ENCODE measurements at places on chromosomes 3 and 15.

DNA sequence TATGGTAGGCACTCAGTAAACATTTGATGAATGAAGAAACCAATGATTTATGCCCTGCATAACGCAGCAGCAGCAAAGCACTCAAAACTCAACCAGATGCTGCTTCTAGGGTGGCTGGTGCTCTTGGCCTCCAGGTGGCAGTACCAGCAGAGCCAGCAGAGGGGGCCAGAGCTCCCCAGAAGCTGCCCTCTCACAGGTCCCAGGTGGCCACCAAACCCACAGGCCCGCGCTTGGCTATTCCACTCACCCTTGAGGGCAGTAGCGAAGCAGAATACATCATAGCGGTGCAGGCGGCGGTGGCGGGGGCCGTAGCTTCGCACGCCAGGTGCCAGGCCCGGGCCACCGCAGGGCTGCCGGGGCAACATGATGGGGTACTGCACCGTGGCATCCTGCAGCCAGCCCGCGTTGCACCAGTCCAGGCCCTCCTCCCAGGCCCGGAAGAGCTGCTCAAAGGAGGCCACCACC lies 16.6 kb downstream of the HAPLN3 start:
- DNase-seq, result peak; percentile 82

- no peak for DNase-seq
These were observed 16.0 kb downstream of the RMDN3 start for GRCh38 chr15:40739047-40739446.

- no peak for DNase-seq
These were observed 19.7 kb downstream of the STARD5 start for GRCh38 chr15:81304226-81304625.

DNA sequence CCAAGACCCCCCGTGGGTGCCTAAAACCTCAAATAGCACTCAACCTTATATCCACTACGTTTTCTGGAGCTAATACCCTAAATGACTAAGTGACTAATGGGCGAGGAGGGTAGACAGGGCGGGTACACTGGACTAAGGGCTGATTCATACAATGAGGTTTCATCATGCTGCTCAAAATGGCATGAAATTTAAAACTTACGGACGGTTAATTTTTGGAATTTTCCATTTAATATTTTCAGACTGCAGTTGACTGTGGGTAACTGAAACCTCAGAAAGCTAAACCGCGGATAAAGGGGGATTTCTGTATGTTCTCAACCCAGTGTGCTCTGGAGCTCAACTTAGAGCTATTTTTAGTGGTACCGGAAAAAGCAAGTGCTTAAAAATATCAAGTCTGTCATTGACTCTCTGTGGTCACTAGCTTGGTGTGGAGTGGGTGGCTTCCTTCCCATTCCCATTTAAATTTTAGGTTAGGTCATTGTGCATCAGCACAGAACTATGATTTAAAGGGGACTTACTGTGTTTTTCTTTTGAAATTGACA lies 72.9 kb downstream of the LRRC28 start:
- DNase-seq, result no peak

GRCh38 chr15:59532770-59533379 lies 78.7 kb upstream of the GCNT3 start:
- DNase-seq, result no peak

DNA sequence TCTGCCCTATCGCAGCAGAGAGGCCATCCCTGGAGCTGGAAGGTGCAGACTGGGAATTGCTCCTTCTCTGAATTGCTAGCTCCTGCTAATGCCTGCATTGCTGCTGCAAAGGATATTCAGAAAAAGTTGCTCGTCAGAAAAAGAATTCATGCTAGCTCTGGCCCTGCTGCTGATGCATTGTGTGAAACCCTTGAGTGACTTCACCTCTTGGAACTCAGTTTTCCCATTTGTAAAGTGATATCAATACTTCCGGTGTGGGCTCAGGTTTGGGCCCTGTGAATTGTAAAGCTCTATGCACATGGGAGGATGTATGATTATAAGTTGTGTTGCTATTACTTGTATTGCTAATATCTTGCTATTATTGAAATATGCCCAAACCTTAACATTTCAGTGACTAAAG lies 11.4 kb downstream of the SQOR start:
- DNase-seq, result no peak

- no peak for DNase-seq
These were observed 42.3 kb downstream of the CPN2 start for GRCh38 chr3:194308601-194309449.

DNA sequence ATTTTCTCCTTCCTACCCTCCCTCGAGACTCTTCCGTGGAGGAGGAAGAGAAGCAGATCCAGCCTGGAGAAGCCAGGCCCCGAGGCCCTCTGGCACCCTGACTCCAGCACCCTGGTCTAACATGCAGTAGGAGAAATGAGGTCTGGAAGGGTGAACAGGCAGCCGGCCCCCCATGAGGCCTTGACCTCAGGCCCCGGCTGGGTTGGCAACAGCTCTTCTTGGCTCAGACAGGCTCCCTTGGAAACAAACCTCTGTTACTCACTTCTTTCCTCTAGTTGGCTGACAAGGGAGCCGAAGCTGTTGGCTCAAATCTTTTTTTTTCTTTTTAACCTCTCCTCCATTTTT lies 73.4 kb downstream of the CPN2 start:
- no peak for DNase-seq

GRCh38 chr3:113035387-113035982 lies 44.7 kb downstream of the GTPBP8 start:
- DNase-seq, result peak; percentile 36

DNA sequence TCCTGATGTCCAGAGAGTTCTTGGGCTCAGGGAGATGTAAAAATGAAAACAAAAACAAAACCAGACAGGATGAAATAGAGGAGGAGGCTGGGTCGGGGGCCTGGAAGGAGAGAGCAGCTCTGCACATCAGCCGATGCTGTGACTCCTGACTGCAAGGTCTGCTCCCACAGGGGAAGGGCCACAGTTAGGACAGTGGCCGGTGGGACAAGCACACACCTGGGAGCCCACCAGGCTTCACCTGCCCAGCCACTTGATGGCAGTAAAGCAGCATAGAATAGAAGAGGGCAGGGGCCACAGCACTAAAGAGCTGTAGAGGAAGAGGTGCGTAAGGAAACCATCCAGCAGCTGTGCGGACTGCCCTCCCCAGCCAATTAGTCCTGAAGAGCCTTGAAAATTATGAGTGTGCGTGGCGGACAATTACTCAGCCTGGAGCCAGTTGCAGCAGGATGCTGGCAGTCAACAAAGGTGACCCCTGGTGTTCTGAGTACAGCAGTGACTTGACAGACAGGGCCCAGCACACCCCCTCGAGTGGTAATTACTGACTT lies 29.8 kb downstream of the ALS2CL start:
- peak; percentile 6 for DNase-seq

- no peak for DNase-seq
These were observed 51.0 kb upstream of the EIF1B start for GRCh38 chr3:40258555-40258954.

DNA sequence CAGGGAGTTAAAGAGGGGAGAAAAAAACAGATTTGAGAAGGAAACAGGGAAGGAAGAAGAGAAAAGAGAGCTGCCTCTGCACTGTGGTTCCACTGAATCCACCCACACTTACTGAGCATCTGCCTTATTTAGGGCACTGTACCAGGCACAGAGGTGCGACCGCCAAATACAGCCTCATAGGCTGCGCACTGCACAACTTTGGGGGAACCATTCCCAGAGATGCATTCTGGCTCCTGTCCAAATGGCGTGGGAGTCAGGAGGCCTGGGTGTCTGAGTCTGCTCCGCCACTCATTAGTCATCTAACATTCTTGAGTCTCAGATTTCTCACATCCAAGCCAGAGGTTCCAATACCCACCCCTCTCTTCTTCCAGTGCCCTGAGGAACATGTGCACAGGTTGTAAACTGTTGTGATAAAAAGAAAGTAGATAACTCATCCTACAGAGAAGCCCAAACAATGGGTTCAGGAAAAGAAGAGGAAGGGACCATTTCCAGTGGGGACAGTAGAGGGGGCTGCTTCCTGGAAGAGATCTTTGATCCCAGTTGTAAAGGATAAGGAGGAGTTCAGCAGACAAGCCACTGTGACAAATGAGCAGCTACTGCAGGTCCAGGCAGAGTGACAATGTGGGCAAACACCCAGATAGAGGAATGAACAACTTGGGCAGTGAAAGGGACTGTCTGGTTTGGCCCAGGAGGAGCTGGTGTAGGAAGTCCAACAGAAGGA lies 254.6 kb downstream of the UACA start:
- no peak for DNase-seq

GRCh38 chr3:64773137-64773536 lies 85.3 kb upstream of the ADAMTS9 start:
- DNase-seq, result no peak

DNA sequence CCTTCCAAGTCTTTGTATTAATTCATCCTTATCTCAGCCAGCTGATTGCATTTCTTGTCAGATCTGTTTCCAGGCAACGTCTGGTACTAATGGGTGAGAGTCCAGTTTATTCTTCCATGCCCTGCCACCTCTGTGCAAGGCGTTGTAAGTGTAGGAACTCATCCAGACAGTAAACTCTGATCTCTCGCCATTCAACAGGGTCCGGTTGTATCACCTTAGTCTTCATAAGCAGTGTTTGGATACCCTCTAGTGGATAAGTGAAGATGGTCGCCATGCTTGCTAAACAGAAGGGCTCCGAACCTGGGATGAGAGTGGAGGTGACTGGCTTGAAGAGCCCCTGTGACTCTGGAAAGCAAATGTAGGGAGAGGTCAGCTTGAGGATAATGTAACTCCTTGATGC lies 51.6 kb upstream of the CMTM7 start:
- DNase-seq, result peak; percentile 32

DNA sequence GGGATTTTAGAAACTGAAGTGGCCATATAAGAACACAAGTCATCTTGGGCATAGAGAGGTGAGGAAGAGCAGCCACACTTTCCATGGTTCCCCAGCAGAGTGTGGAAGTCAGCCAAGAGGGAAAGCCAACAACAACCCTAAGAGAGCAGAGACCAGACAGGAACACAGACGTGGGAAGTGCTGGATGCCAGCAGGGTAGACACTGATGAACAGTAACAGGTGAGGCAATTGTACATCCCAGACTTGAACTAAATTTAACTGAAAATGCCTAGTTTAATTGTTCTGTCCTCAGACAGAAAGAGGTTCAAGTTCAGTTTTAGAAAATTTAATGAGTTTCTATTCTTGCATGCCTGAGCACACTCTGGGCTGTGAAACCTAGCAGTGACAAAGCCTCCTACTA lies 212.1 kb downstream of the ATP8B4 start:
- DNase-seq, result no peak
